ENCODE measurements at places on chromosomes 6 and 20.

GRCh38 chr6:73041051-73041450 is 184.2 kb downstream of the KHDC1L start:
- peak overlapping the region; percentile 25 for H3K4me3 ChIP-seq
- no peak overlapping the region for H3K27ac ChIP-seq
- H3K36me3 ChIP-seq: peaks cover 5% of the 10 kb centered on the region
- DNase-seq: peak; percentile 36
- H3K27me3 ChIP-seq: no peaks in the 10 kb centered on the region

DNA sequence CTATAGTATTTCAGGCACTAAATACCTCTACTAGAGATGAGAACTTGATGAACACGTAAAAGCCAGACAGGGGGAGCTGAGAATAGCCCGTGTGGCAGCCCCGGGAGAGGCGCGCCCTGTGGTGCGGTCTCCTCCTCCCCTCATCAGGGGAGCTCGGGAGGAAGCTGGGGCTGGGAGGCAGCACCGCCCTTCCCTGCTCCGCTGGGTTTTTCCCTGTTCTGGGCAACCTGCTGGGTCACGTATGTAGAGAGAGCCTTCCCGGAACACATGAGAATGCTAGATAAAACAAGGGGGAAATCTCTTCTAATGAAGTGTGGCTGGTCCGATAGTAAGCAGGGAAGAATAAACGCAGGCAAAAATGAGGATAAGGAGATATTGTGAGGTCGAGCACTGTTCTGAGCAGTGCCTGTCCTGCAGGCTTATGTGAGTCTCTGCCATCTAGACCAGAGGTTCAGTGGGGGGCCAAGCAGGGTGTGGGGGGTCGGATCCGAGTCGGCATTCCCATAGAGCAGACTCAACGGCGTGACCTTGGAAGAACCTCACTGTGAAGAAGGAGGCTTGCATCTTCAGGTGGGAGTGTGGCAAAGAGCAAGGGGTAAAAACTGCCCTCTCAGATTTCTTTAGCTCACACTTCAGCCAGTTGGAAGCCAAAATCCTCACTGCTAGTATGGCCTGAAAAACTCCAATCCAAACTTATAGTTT is 13.4 kb upstream of the RPS6KA2 start:
- H3K4me1 ChIP-seq: peaks cover 9% of the 10 kb centered on the region
- no peaks in the 10 kb centered on the region for H3K36me3 ChIP-seq
- DNase-seq: no peak
- 0 out of 2 replicates have a peak overlapping the region, but pooled peaks have one; percentile 19 for H3K4me3 ChIP-seq
- no peak overlapping the region for H3K27ac ChIP-seq
- H3K27me3 ChIP-seq: peaks cover 31% of the 10 kb centered on the region

GRCh38 chr6:131182991-131183425 is 47.7 kb downstream of the AKAP7 start:
- no peaks in the 10 kb centered on the region for H3K27me3 ChIP-seq
- DNase-seq: peak; percentile 64
- no peaks in the 10 kb centered on the region for H3K36me3 ChIP-seq

DNA sequence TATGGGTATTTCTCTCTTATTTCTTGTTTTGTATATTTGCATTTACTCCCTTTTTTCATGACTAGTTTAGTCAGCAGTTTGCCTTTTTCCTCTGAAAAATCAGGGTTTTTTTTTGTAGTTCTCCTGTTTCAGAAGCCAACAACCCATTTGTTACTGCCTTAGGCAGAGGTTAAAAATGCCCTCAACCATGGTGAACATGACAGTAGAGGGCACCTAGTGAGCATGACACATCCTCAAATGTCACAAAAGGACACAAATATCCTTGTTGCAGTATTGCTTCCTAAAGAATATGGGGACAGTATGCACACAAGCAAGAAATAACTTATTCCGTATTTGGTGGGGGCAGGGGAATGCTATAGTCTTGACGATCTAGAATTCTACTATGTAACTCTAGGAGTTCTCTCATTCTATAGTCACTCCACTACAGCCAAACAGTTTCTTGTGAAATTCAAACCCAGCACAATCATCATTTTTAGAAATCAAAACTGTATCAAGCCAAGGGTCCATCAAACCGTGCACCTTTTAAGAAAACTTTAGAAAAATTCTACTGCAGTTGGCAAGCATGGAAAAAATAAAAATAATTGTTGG is 47.0 kb downstream of the GOPC start:
- H3K4me1 ChIP-seq: peaks cover 17% of the 10 kb centered on the region
- peak overlapping the region; percentile 17 for H3K27ac ChIP-seq
- peak; percentile 33 for DNase-seq
- H3K4me3 ChIP-seq: 0 out of 2 replicates have a peak overlapping the region, but pooled peaks have one; percentile 1
- H3K36me3 ChIP-seq: peaks cover 9% of the 10 kb centered on the region

DNA sequence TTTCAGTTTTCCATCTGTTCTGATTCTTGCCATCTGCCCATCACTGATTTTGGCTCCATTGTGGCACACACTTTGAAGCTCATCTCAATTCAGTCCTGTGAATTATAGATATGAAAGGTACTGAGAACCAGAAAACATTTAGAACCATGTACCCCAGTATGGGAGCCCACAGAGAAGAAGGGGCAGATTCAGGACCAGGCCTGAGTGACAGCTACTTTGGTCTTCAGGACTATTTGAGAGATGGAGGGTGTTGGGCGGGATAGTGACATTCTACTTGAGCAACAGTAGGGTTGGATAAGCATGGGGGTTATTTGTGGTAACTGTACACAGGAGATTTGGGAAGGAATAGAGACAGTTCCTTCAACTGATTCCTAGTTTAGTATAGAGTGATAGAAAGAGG is 259.2 kb upstream of the MANEA start:
- H3K4me3 ChIP-seq: no peak overlapping the region
- no peak overlapping the region for H3K27ac ChIP-seq
- DNase-seq: no peak
- no peaks in the 10 kb centered on the region for H3K36me3 ChIP-seq
- no peaks in the 10 kb centered on the region for H3K27me3 ChIP-seq

GRCh38 chr6:94721459-94721858 is 855.9 kb upstream of the MANEA start:
- no peaks in the 10 kb centered on the region for H3K36me3 ChIP-seq
- H3K27me3 ChIP-seq: no peaks in the 10 kb centered on the region
- no peaks in the 10 kb centered on the region for H3K4me1 ChIP-seq

DNA sequence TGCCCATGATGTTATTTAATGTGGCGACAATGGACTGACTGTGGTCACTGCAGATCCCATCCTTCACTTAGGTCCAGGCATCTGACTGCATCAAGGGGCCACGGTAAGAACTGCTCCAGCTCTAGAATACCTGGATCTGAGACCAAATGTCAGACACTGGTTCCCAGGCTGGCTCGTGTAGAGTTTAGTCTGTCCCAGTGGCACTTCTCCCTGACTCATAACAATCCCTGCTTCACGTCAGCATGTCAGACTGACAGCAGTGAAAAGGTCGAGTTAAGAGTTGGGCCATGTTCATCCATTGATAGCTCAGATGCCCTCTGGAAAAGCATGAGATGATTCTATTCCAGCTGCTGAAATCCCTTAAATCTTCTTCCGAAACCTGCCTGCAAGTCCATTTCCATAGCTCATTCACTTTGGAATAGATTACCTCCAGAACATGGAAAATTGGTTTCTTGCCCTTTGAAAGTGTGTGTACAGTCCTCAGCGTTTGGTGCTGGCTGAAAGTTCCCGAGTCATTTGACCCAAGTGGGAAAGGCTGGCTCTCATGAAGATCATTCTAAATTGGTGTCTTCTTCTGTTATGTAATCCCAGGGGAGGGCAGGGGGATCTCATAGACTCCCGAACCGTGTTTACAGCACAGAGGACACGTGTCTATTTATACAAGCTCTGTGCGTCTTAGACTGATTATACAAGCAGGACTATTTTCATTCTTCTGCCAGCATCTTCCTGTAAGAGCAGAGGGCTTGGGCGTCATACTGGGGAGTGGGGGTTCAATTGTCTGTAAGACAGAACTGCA is 160.8 kb downstream of the ZDHHC14 start:
- no peak for DNase-seq
- H3K27me3 ChIP-seq: no peaks in the 10 kb centered on the region
- no peaks in the 10 kb centered on the region for H3K4me1 ChIP-seq
- H3K27ac ChIP-seq: no peak overlapping the region
- H3K36me3 ChIP-seq: no peaks in the 10 kb centered on the region

DNA sequence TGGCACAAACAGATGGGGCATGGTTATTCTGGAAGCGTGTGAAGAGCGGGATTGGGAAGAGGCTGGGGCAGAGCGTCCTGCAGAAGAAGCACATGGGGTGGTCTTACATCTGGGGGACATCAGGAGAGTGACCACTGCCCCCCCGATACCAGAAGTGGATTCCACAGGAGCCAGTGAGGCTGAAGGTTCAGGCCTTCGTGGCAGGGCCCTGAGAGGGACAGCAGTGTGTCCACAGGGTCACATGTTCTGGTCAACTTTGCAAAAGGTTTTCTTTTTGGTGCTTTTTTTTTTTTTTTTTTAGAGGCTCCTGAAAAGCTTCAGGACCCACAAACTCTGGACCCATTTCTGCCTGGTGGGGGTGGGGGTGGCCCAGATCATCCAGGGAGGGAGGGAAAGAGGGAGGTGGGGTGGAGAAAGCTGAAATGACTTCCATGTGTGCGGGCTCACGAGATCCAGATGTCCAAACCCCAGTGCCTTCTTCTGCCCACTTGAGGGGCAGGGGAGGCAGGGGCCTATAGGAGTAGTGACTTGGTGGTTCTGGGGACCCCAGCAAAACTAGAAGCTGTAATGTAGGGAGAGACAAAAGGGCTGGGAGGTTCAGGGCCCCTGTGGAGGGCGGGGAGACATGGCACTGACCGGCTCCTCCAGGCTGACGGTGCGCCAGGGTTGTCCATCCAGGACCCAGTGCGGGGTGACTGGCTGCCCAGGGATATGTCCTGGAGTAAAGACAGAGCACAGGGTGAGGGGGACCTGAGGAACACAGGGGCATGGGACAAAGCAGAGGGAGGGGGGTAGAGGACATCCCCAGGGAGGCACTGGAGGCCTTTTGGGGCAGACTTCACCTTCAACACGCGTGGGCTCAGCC is 2.7 kb downstream of the ADAM33 start:
- peak; percentile 55 for DNase-seq
- H3K27me3 ChIP-seq: no peaks in the 10 kb centered on the region
- H3K27ac ChIP-seq: peak overlapping the region; percentile 73
- peaks cover 40% of the 10 kb centered on the region for H3K4me1 ChIP-seq
- H3K4me3 ChIP-seq: peak overlapping the region; percentile 73

DNA sequence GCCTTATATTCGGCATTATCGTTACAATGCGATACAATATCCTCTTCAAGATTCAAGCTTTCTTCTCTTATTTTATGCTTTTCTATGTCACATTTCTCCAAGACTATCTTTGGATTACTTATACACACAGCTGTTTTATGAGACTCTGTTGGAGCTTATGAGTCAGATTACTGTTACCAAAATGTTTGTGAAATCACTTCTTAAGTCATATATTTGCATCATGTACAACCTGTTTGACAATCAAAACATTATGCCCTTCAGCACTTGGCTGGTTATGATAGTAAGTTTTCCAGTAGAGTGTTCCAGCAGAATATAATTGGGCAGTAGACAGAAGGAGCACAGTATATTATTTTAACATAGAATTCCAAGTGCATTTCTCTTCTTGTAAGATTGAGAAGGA is 35.2 kb downstream of the BMP6 start:
- H3K27me3 ChIP-seq: no peaks in the 10 kb centered on the region
- no peak overlapping the region for H3K27ac ChIP-seq
- H3K4me3 ChIP-seq: no peak overlapping the region
- peak; percentile 81 for DNase-seq
- H3K4me1 ChIP-seq: peaks cover 25% of the 10 kb centered on the region
- H3K36me3 ChIP-seq: no peaks in the 10 kb centered on the region

DNA sequence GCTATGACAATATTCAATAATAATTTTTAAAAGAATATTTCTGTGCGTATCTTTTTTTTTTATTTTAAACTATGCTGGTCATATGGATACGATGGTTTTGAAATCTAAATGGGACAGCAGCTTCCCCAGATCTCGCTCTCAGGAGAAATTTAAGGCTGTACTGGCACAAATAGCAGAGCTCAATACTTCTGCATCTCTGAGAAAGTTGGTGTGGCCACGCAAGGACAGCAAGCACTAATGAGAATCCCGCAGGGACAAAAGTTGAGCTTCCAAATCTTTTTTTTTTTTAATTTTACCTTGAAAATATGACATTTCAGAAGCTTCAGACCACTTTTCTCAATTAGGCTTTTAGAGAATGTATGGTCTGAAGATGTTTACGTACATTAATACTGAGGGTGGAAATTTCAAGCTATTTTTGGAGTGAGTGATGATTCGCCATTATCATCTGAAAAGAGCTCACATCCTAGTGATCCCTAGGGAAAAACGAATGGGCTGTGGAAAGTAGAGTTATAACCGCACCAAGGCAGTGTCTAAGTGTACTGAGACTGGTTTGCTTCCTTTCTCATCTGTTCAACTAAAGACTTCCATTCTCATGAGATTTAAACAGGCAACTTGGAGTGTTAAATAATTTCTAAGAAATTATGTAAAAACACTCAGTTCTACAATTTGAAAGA is 840.0 kb downstream of the C6orf118 start:
- H3K27ac ChIP-seq: no peak overlapping the region
- DNase-seq: no peak
- H3K27me3 ChIP-seq: no peaks in the 10 kb centered on the region
- H3K4me3 ChIP-seq: no peak overlapping the region
- no peaks in the 10 kb centered on the region for H3K4me1 ChIP-seq

DNA sequence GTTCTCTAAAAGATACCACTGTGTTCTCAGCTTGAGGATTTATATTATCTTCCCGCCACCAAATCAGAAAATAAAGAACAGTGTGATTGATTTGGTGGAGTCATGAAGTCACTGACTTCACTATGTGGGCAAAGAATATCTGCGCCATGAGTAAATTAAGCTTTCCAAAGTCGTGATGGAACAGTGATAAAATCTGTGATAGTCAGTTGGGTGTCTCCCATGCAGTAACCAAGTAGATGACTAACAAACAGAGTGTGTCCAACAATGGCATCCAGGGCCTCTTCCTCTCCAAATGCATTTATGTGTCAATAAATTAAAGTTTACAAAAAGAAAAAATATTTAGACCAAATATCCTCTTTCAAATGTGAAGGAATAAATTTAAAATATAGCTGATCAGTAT is 87.0 kb upstream of the DST start:
- H3K27ac ChIP-seq: peak overlapping the region; percentile 91
- H3K36me3 ChIP-seq: peaks cover 11% of the 10 kb centered on the region
- DNase-seq: peak; percentile 93
- peak overlapping the region; percentile 45 for H3K4me3 ChIP-seq
- H3K4me1 ChIP-seq: peaks cover 98% of the 10 kb centered on the region

DNA sequence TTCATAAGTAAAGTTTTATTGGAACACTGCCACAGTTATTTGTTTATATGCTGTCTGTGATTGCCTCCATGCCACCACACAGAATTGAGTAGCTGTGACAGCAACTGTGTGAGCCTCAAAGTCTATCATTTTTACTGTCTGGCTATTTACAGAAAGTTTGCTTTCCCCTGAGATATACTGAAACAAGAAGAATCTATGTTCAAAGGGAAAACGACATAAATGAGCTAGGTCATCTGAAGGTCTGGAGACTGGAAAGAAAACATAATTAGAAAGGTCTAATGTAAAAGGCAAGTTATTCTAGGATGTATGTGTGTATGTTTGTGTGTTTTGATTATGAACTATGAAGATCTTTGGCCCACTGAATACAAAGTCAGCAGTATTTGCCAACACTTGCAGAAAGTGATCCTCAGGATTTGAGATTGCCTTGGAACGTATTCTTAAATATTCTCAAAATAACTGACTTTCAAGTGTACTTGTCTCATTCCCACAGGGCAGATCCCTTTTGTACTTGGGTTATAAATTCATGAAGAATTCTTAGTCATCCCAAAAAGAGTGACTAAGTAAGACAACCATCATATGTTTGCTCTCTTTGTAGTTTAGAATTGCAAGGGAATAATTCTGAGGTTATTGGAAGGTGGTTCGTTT is 677.7 kb downstream of the DOK5 start:
- H3K4me3 ChIP-seq: no peak overlapping the region
- H3K36me3 ChIP-seq: no peaks in the 10 kb centered on the region
- no peak overlapping the region for H3K27ac ChIP-seq
- H3K27me3 ChIP-seq: no peaks in the 10 kb centered on the region
- no peaks in the 10 kb centered on the region for H3K4me1 ChIP-seq
- no peak for DNase-seq

Measured in GM23248 (cell line).